Activated CD4-positive, alpha-beta T cell treated with anti-CD3 and anti-CD28 coated beads for 24 hours (primary cell): ENCODE measurements at places on chromosomes 1 and 21.

- DNase-seq: no peak
Measured at GRCh38 chr1:203280061-203280460, 25.3 kb upstream of the BTG2 start.

DNA sequence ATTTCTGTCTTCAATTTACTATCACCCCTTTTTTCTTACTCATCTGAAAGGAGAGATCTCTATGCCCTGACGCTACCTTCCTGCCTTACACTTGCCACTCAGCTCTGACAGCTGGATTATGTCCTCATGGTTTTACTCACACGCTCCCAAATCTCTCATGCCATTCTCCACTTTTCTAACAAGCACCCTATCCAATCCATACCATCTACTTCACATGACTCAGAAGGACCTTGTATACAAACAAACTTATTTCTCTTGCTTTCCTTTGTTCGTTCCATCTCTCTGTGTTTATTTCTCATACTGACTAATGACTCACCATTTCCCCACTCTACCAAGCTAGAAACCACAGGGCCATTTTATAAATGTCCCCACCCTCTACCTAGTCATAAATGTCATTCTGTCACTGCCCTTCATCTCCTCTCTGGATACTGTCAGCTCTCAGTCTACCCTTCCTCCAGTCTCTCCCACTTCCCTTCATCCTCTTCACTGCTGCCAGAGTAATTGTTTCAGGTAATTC is 87.3 kb downstream of the USP24 start:
- DNase-seq: no peak

DNA sequence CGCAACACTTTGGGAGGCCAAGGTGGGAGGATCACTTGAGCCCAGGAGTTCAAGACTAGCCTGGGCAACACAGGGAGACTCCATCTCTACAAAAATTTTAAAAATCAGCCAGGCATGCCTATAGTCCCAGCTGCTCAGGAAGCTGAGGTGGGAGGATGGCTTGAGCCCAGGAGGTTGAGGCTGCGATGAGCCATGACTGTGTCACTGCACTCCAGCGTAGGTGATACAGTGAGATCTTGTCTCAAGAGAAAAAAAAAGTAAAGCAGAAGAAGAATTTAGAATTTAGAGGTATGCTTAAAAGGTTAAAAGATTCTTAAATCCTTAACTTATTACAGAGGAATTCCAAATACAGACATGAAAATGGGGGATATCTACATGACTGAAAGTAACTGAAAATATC is 79.5 kb downstream of the SMYD3 start:
- DNase-seq: no peak

GRCh38 chr1:216766633-216767327 is 43.6 kb upstream of the ESRRG start:
- DNase-seq: no peak

- DNase-seq: no peak
Measured at GRCh38 chr1:212215910-212216309, 69.3 kb upstream of the PPP2R5A start.

DNA sequence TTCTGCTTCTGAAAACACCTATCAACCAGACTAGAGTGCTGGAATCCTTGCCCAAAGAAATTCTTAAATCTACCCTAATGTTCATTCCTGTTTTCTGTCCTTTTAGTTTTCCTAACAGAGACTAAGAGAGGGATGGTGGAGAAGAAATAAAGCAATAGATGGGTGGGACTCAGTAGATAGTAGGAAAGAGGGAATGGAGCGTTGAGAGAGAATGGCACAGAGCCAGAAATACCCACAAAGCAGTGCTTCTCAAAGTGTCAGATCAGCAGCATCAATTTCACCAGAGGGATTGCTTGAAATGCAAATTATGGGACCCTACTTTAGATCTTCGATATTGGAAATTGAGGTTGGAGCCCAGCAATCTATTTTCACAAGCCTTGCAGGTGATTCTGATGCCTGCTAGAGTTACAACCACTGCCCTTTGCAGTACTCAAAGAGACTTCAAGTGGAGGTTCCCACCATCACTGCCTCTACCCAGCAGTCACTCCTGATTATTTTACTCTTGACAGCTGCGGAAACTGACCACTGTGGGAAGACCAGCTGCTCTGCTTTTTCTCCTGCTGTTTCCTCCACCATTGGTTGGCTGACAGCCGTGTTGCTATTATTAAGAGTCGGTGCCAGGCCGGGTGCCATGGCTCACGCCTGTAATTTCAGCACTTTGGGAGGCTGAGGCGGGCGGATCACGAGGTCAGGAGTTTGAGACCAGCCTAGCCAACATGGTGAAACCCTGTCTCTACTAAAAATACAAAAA is 11.4 kb upstream of the PRPF3 start:
- no peak for DNase-seq

GRCh38 chr1:184298440-184299405 is 88.1 kb upstream of the C1orf21 start:
- DNase-seq: no peak

DNA sequence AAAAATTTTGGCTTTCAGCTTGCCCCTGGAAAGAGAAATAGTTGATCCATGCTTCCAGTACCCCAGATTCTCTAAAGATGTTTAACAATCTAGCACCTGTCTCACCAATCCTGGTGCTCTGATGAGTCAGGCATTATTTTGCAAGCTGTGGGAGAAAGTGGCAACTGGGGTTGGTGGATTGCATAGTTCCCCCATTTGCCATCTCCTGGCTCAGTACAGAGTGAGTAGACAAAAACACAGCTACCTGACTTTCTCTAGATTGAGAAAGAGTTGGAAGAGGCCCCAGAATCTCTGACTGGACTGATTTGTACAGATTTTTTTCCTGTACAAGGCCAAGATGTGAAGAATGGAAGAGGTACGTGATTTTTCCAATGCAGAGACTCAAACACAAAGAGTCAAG is 75.1 kb upstream of the NEGR1 start:
- DNase-seq: no peak

DNA sequence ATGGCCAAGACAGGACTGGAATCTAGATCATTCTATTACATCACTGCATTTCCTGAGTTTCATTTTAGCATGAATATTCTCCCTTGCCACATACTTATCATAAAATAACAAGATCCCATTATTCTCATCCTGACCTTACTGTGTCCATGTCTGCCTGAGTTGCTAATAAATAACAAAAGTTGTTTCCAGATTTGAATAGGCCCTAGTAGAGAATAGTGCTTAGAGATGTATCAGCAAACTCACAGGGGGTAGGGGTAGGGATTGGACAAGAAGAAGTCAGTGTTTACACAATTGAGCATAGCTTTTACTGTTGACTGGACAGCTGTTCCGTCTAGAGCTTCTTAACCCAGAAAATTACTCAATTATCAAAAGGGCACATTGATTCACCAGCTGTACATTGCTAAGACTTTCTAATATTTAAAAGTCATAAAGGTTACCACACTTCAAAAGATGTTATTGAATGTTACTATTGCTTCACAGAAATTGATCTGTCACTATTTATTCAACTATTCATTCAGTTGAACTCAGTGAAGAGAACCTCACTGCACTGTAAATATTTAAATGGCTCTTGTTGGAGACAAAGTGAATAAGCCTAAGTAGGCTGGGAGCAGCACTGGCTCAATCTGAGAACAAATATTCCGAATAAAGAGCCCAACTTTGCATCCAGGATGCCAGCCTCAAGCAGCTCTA is 121.9 kb downstream of the NRIP1 start:
- no peak for DNase-seq

DNA sequence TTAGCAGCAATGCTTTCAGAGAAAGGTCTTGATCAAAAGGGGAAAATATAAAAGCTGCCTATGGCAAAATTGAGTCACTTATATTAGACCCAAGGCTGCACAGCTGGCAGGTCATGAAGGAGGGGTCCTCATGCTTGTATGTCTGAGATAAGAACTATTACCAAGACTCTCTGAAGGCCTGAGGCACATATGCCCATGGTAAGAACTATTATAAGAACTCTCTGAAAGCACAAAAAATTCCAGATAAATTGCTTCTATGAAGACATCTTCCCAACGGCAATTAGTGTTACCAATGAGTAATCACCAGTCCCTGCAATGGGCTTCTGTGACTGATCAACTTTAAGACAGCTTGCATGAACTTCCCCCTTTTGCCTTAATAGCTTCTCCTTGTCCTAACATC is 42.8 kb upstream of the LRIF1 start:
- DNase-seq: no peak

DNA sequence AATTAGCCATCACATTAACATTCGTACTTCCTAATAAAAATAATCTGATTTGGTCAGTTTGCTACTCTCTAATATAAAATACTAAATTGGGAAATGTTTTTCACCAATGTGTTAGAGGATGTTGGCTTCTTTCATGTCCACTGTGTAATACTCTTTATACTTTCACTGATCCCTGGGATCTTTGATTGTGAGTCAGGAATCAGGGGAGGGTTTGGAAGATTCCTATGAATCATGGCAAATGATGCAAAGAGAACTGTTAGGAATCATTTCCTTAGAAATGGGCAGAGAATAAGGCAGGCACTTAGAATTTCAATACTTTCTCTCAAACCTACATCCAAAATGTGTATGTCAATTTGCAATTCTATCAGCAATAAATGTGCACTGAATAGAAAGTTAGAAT is 31.0 kb downstream of the KRTAP24-1 start:
- no peak for DNase-seq

DNA sequence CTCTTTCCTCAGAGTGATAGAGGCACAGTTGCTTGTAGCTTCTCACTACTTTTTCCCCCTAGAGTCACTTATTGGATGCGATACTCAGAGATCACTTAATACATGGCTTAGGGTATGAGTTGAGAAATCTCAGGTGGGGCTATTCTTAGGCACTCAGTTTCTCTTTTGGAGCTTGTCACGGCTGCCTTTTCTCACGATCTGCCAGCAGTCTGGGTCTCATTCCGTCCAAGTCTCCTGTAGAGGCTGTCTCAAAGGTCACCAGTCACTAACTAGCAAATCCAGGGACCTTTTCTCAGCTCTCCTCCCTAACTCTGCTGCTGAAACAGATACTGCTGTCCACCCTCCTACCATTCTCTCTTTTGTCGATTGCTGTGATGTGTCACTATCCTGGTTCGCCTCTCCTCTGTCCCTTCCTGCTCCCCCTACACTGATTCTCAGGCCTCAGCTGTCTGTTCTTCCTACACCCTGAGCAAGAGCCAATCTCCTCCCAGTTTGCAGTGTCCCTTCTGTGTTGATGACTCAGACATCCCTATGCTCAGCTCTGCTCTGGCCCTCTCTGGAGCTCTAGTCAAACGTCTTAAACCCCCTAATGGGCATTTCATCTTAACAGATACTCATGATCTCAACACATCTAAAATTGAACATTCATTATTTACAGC is 12.4 kb downstream of the ATP1A2 start:
- no peak for DNase-seq

- no peak for DNase-seq
Measured at GRCh38 chr1:9630331-9631111, 21.0 kb upstream of the PIK3CD start.

- DNase-seq: no peak
Measured at GRCh38 chr1:228152918-228153258, 3.2 kb downstream of the GJC2 start.

- no peak for DNase-seq
Measured at GRCh38 chr1:183585038-183585437, 5.2 kb downstream of the NCF2 start.

GRCh38 chr1:25682059-25682601 is 65.5 kb downstream of the MAN1C1 start:
- no peak for DNase-seq

- no peak for DNase-seq
Measured at GRCh38 chr21:44987301-44987885, 47.6 kb downstream of the SLX9 start.

DNA sequence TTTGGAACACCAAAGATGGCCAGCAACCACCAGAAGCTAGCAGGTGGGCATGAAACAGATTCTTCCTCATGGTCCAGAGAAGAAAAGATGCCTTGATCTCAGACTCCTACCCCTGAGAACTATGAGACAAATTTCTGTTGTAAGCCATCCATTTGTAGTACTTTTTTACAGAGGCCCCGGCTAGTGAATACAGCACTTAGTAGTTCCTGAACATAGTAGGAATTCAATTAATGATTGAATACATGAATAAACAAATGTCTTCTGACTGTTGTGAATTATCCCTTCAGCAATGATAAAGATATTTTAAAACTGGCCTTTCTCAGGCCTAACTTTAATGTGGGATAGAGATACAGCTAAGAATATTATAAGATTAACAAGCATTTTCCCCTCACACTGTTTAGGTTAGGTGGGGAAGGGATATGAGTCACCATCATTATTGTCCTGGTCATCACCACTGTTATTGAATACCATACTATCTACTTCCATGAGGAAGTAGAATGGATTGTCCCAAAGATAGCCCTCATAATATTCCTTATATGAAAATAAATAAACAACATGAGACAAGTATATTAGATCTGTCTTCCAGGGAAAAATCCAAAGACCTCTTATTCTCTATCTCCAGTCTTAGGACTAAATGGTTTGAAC is 51.4 kb downstream of the ADCY10 start:
- no peak for DNase-seq

GRCh38 chr1:228010921-228011320 is 4.1 kb downstream of the WNT3A start:
- no peak for DNase-seq
